NCI-H2029 (cell line): ENCODE measurements at places on chromosomes 6 and 20.

DNA sequence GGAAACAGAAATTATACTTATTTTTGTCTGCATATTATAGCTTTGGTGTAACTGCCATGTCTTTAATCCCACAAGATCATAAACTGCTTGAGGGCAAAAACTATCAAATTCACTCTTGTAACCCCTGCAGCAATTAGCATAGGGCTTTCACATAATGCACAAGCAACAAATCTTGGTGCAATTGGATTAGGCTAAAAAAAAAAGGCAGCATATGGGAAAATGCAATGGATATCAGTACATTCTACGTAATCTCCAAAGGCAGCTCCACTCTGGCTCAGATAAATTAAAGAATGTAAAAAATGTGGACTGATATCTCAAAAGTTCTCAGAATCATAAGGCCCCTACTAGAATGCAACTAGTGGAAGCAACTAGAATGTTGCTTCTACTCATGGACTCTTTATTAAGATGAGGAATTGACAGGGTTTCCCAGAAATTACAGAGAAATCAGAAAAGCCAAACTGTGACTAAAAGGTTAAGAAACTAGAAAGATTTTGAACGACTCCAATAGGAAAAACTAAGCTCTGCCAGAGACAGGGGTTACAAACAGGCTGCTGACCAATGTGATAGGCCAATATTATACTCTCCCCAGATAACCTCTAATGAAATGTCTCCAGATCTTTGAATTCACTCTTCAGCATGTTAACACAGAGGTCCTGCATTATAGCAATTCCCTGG, 55.0 kb downstream of the FILIP1 start:
- DNase-seq = no peak

DNA sequence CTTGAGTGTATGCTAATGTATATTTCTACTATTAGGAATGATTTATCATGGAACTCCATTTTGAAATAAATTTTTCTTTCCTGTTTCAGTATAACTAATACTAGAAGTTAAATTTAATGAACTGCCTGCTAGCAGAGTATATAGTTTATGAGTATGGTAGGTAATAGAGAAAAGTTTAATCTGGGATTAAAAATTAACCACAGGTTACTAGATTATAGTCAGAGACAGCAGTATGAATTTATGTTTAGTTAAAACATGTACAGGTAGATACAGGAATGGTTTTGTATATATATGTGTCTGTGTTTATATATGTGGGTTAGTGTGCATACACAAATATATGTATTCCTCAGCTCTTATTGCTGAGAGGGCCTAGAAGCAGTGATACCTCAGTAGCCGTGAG, 32.3 kb downstream of the CD2AP start:
- DNase-seq = no peak

DNA sequence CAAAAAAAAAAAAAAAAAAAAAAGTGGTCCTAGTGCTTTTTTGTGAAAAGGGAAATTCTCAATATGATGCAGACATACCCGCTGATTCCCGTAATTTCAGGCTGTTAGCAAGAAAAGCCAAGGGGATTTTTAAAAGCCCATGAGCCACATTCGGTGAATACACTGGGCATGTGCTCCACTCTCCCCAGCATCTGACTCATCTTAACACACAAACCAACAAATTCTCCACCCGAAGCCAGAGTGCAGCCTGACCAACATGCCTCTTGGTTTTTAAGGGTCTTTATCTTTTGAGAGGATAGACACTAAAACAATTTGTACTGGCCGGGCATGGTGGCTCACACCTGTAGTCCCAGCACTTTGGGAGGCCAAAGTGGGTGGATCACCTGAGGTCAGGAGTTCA, 45.5 kb upstream of the CD83 start:
- DNase-seq = no peak

DNA sequence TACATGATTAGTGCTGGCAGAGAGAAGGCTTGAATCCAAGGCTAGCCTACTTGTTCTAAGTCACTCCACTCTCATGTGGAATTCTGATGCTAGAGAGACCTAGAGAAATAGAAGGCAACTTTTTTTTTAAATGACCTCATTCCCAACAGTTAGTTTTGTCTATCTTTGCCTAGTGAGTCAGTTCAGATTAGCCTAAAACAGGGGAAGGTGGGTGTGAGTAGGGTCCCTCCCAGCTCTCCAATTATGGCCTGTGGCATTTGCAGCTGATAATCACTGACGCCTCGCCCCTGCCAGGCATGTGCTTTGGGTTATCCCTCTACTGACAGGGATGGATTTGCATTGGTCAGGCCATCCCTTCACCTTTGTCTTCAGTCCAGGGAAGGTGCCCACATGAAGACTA, 13.6 kb downstream of the TXLNB start:
- DNase-seq = no peak

- DNase-seq = no peak
Observed at GRCh38 chr20:764255-764654, 4.0 kb downstream of the SLC52A3 start.

- DNase-seq = no peak
Observed at GRCh38 chr6:112343977-112344376, 3.2 kb upstream of the RFPL4B start.

- DNase-seq = no peak
Observed at GRCh38 chr6:18495236-18495635, 108.1 kb downstream of the RNF144B start.

GRCh38 chr20:44732327-44732726, 13.3 kb upstream of the KCNK15 start:
- no peak for DNase-seq

GRCh38 chr20:25191689-25192088, 3.8 kb upstream of the ENTPD6 start:
- DNase-seq = no peak

DNA sequence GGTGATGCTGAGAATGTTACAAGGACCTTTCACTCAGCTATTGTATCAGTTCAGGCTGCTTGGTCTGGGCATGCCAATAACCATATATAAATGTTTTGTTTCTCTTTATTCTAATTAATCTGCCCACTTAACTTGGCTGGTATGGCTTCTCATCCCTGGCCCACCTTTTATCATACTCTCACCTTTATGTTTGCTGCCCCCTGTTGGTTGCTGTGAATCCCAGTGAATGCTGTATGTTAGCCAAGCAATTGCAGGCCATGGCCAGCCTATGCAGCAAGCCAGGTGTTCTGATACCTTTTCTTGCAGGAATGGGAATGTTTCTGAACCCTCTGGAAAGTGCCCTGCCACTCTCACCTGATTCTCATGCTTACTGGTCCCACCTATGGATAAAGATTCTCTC, 54.6 kb downstream of the PCSK2 start:
- peak; percentile 20 for DNase-seq

- peak; percentile 95 for DNase-seq
Observed at GRCh38 chr6:14059791-14060436, 57.7 kb upstream of the CD83 start.

DNA sequence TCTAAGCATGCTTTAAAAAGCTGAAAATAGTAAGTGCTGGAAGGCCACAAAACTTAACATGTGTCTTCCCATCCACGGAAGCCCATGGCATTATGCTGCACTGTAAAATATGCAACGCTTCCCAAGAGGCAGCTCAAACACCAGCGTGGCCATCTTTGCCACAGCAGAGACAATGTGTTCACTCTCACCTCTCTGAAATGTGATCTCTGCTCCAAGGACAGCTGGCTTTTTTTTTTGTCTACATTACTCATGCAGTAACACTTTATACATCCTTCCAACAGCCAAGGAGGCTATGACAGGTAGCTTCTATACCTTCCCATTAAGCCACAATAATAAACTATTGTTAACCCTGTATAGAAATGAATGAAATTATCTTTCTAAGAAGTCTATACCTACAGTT, 49.2 kb downstream of the BLOC1S5 start:
- DNase-seq = peak; percentile 41

GRCh38 chr6:75450903-75451302, 42.7 kb downstream of the FILIP1 start:
- DNase-seq = no peak

- no peak for DNase-seq
Observed at GRCh38 chr6:32189069-32189741, 797 bp downstream of the PBX2 start.

- DNase-seq = no peak
Observed at GRCh38 chr6:55578537-55579363, at the start of gene HMGCLL1. TSS of gene HMGCLL1 (minus strand) at chr6:55579192. CDS start at chr6:55579055, 137 bp downstream.

DNA sequence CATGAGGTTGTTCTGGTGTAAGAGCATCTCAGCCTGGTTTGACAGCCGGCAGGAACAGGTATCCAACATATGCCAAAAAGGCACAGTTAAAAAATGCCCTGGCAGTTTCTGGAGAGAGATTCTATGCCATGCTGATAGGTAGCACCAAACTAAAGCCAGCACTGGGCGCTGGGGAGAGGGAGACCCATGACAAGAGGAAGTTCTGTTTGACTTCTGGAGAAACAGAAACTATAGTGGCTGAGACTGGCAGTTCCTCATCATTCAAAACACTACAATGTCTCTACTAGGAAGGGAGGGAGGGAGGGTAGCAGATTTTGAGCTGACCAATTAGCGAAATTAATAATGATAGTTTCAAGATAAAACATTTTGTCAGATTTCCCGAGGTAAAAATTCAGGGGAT, 174.1 kb downstream of the ADAT2 start:
- DNase-seq = no peak

- DNase-seq = no peak
Observed at GRCh38 chr6:132675002-132675401, 16.0 kb upstream of the TAAR1 start.

GRCh38 chr20:49812507-49813304, at the start of gene SLC9A8:
TSS of gene SLC9A8 (plus strand) at chr20:49812828. CDS start at chr20:49812923, 95 bp downstream.
- peak; percentile 61 for DNase-seq
